BJ (cell line): ENCODE measurements at places on chromosomes 1 and 21. TPM values are rescaled to one million over a fixed set of nuclear protein-coding genes. Genes with fewer than 3 reads are reported as not detected.

Gene OR10Z1
- polyA plus RNA-seq, result not detected in 2 replicates

Gene TMEM82
- not detected in 2 replicates for polyA plus RNA-seq

Gene FMO1
- polyA plus RNA-seq, result 0.91 and 2.0 TPM in 2 replicates

Gene S100A9
- not detected in 2 replicates for polyA plus RNA-seq

Gene CKS1B
- polyA plus RNA-seq, result 111 and 160 TPM in 2 replicates

Gene SPTA1
- polyA plus RNA-seq, result not detected in 2 replicates

Gene SNRNP40
- polyA plus RNA-seq, result 42.1 and 55.2 TPM in 2 replicates

Gene AKR7A3
- polyA plus RNA-seq, result 0.16 and 0.37 TPM in 2 replicates

DNA sequence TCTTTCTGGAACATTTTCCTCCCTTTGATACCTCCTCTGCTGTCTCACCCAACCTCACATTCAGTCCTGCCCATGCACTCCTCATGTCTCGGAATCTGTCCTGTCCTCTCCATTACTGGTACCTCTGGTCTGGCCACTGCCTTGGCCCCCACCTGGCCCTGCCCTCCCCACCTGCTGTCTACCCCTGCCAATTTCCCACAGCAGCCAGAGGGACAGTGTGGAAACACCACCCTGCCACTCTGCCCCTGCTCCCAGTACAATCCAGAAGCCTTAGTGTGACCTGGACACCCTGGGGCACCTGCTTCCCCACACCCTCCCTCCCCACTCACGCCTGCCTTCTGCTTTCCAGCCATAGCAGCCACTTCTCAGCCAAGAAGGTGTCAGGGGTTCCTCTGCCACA, 534.4 kb downstream of the MATN1 start:
- DNase-seq, result no peak

- no peak for DNase-seq
Observed at GRCh38 chr1:26364956-26365355, 7.6 kb downstream of the ZNF683 start.

GRCh38 chr1:59814180-59814900, 409 bp upstream of the HOOK1 start:
- no peak for DNase-seq

GRCh38 chr1:39688706-39689105, 2.5 kb downstream of the HPCAL4 start:
- no peak for DNase-seq

DNA sequence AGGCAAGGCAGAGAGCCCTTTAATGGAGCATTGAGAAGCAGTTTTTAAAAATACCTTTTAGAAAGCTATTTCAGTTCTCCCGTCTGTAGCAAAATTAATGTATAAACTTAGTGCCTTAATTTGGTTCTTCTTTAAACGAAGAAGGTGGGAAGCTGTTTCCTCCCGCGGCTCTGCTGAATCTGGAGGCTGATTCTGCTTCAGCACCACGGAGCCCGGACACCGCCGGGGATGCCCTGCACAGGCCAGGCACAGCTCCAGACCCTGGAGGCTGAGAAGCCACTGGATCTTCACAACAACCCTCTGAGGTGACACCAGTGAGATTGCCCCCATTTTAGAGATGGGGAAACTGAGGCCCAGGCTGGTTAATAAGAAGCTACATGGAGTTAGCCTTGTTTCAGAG, 175.8 kb upstream of the VAMP3 start:
- DNase-seq, result no peak

- no peak for DNase-seq
Observed at GRCh38 chr21:21737186-21737585, 739.0 kb downstream of the NCAM2 start.

DNA sequence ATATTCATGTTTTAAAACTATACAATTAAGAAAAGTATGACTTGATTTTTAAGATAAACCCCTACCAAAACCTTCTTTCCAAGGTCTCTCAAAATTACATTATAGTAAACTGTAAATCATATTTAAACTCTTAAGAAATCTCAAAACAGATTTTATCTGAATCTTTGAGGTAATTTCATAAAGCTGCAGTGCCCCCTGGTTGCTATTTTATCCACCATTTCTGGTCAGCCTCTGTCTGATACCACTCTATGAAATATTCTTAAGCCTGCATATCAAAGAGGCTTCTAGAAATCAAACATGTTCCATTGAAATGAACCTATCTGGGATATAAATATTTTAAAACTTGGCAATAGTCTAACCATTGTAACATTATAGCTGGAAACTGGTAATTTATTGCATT, 317.3 kb downstream of the COL11A1 start:
- no peak for DNase-seq

- DNase-seq, result no peak
Observed at GRCh38 chr1:18299441-18300338, 181.0 kb upstream of the KLHDC7A start.

DNA sequence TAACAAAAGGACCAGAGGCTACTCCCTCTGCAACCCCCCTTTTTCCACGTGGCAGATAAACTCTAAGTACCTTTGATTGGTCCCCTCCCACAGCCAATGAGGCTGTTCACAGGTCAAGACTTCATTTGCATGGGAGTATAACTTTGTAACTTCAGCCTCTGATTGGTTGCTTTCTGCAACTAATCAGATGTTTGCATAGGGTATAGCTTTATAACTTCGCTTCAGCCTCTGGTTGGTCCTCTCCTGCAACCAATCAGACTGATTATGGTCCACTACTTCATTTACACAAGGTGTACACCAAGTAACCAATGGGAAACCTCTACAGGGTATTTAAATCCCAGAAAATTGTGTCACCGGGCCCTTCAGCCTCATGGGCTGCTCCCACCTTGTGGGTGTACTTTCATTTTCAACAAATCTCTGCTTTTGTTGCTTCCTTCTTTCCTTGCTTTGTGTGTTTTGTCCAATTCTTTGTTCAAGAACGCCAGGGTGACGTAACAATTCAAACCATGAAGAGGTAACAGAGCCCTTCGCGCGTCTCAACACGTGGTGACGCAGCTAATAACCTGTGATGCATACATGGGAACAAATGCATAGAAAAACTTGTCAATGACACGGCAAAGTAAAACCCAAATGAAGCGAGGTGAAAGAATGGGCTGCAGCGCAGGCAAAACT, 47.2 kb downstream of the VPS26C start:
- DNase-seq, result no peak

DNA sequence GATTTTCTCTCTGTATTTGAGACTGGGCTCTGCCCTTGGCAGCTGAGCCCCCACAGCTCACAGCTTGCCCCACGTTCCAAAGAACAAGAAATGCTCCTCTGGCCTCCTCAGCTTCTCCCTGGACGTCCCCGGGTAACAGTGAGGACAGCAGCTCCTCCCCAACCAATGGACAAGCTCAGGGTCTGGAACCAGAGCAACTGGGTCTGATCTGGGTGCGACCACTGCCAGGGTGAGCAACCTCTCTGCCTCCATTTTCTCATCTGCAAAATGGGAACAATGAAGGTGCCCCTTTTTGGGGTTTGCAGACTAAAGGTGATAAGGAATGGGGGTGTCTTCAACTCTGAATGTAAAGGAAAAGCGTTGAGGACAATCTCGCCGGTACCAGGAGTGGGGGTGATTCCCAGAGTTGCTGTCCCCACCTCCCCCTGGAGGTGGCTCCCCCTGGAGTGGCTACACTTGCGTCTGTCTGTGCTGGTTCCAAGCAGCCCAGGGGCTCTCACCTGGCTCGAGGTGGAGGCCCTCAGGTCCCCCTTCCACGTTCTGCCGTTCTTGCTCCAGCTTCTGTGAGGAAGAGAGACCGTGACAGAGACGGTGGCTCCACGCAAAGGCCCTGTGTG, 6.9 kb downstream of the C21orf58 start:
- DNase-seq, result no peak

GRCh38 chr1:99726818-99727217, 39.6 kb downstream of the FRRS1 start:
- DNase-seq, result no peak

GRCh38 chr1:92853299-92853698, 21.5 kb downstream of the RPL5 start:
- DNase-seq, result no peak

GRCh38 chr1:111218701-111219556, 8.6 kb upstream of the CHI3L2 start:
- no peak for DNase-seq

DNA sequence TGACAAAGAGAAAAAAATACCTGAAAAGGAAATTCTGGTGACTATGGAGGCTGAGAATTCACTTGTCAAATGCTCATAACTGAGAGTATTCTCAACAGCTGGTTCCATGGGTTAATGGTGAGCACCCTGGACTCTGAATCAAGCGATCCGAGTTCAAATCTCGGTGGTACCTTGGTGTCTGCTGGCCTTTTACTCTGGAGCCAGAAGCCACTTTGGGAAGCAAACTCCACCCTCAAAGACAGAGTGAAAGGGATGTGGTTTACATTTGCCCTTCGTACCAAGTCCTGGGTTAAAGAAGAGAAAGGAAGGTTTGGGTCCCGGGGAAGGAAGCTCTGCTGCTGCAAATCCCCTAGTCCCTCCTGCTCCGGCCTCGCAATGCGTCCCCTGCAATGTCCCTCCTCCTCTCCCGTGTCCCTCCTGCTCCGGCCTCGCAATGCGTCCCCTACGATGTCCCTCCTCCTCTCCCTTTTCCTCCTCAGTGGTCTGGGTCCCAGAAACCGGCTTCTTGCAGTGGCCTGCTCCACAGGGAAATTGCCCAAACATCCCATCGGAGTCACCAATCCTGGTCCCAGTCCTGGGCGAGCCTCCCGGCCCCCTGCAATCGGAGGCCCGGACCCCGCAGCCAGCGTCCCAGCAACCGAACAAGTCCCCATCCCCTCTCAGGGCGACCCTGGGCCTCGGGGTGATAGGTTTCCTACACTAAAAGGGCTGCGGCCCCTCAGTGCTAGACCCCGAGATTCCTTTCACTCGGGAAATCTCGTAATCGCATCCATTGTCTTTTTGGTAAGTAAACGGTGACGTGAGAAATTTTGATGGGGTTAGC, 129.4 kb downstream of the PPIAL4G start:
- DNase-seq, result no peak

DNA sequence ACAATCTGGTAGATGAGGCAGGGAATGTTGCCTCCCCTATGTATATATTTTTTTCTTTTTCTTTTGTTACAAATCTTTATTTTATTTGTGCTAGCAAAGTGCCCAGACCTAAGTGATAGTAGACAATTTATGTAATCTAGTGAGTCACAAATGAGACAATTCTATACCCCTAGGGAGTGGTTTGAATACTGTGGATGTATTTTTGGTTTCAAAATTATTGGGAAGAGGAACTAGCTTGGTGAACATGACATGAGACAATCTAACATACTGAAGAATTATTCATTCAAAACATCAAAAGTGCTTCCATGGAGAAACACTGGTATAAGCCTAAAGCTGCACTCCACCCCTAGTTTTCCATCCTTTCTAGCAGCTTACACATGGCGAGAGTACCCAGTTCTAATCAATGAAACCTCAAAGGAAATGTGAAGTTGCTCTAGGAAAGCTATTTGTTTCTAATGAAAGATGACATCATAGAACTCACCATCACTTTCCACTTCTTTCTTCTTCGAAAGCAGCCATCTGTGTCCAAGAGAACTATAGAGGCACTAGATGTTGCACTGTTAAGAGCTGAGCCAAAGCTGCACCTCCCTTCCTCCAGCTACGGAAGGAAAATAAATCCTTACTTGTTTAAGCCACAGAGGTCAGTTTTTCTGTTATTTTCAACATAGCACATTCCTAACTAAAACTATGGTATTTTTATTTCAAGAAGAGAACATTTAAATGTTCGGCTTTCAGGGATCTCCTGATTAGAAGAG, 764.6 kb downstream of the LTN1 start:
- DNase-seq, result no peak
